ENCODE measurements at places on chromosomes 2 and 18. TPM values are rescaled to one million over a fixed set of nuclear protein-coding genes. Genes with fewer than 3 reads are reported as not detected.

EFHD1 gene
- 5.9 TPM for total RNA-seq

POMC gene
- 3.4 TPM for total RNA-seq

PKDCC gene
- 143 TPM for total RNA-seq

LIMS2 gene
- total RNA-seq, result 11.2 TPM

RHOB gene
- 218 TPM for total RNA-seq

UGT1A8 gene
- total RNA-seq, result not detected

EMILIN2 gene
- 41.1 TPM for total RNA-seq

COX5B gene
- total RNA-seq, result 90.7 TPM

HNMT gene
- total RNA-seq, result 29.9 TPM

HAAO gene
- 28.8 TPM for total RNA-seq

GNLY gene
- total RNA-seq, result 0.27 TPM
